Activated naive CD4-positive, alpha-beta T cell treated with anti-CD3 and anti-CD28 coated beads, Interleukin-2, amount 50 U/mL, for 72 hours (primary cell): ENCODE measurements at places on chromosomes 2 and 18.

GRCh38 chr2:42771546-42772153, 7.7 kb upstream of the OXER1 start:
- DNase-seq: no peak

- DNase-seq: no peak
Measured at GRCh38 chr2:181394741-181395437, 62.3 kb upstream of the ITGA4 start.

DNA sequence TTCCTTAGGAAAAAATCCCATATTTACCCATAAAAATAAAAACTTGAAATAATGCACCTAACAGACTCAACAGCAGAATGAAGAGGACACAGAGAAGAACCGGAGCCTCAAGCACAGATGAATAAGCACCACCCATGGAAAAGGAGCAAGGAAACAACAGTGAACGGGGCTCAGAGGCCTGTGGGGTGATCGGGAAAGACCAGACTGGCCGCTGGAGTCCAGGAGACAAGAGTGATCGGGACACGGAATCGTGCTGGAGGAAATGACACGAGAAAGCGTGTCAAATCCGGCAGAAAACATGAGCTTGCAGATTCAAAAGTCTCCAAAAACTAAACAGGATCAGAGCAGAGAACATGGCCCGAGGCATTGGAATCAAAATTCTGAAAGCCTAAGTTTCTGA, 448.0 kb upstream of the SALL3 start:
- no peak for DNase-seq

GRCh38 chr18:63405986-63406385, 16.3 kb downstream of the VPS4B start:
- no peak for DNase-seq

DNA sequence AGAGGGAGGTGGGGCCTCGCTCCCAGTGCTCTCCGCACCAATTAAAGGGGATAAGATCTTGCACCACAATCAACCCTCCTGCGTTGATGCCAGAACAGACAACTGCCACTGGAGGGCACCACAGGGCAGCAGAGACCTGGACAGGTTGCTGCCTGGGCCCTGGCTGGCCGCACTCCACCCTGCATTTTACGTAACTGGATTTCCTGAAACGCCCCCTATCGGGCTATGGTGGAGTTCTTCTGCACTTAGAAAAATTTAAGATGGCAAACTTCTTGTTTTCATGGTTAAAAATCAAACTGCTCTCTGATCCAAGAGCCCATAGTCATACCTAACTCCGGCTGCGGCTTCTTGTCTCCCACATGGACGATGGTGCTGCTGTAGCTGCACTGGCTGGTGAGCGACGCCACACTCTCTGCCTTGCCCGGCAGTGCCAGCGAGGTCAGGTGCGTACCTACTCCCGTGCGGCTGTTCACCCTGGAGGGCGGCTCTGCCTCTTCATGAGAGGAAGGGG, 16.8 kb upstream of the HES6 start:
- DNase-seq: peak; percentile 74

GRCh38 chr2:195622966-195623365, 34.1 kb upstream of the SLC39A10 start:
- no peak for DNase-seq

DNA sequence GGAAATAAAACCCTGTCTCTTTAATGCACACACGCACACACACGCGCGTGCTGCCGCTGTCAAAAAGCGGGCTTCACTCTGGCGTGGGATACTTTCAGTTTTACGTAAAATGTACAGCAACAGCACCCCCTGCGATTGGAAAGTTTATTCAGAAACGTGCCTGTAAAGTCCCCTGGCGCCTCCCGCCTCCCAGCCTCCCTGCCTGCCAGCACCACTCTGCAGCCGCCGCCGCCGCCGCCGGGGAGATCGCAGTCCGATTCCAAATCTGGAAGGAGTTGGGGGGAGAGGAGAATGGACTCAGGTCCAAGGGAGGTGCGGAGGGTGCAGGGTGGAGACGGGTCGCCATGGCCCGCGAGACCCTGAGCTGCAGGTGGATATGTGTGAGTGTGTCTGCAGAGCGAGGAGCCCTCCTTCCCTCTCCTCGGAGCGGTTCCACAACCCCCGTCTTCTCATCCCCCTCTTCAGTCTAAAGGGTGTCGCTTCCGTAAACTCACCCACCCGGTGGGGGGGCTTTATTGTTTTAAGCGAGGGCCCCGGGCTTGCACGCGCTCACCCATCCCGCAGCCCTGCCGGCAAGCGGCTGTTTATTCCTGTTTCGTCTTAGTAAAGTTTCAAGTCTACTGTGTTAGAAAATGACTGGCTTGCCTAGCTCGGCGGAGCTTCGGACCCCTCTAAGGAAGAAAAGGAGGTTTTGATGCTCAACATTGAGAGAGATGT, 1.8 kb upstream of the BCL11A start:
- no peak for DNase-seq

- no peak for DNase-seq
Measured at GRCh38 chr2:52404046-52404445, 1363.6 kb upstream of the CHAC2 start.

DNA sequence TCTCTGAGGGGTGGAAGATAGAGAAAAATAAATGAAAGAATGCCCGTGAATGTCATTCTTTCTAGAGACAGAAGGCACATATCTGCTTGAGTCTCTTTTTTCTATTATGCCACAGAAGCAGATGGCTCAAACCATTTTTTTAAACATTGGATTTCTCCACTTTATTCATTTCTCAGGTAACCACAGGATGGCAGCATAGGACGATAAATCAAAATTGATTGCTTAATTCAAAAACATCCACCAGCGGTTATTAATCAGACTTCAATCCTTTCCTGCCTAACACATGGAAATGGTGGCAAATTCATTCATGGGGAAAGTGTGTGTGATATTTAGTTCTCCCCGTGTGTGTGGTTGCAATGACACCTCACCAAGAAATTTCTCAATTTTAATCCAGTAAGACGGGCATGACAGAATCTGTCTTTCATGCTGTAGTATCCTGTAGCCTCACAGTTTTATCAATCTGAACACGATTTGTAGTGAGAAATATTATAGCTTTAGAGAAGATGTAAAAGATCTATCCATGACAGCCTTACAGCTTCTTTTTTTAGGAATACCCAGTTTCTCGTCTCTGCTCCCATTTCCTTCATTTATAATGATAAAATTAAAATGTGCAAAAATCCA, 72.2 kb downstream of the DSC3 start:
- no peak for DNase-seq

GRCh38 chr2:9538000-9538507, 17.6 kb downstream of the ADAM17 start:
- no peak for DNase-seq

GRCh38 chr2:209821806-209822205, 50.2 kb downstream of the UNC80 start:
- no peak for DNase-seq

- DNase-seq: no peak
Measured at GRCh38 chr18:35852786-35853185, 119.7 kb upstream of the RMP24 start.

DNA sequence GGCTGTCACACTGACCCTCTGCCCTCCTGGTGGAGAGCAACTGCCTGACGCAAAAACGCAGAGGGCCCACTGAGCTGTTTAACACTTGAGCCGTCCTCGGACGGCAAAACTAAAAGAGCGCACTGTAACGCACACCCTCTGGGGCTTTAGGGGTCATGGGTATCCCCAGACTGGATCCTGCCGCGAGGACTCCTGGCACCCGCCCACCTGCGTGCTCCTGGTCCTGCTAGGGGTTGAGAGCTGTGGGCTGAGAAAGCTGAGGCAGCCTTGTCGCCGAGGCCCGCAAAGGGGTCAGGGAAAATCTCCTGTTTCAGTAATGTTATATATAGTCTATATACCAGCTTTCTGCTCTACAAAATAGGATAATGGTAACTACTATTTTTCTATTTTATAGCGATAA, 39.1 kb downstream of the MDH1 start:
- no peak for DNase-seq

DNA sequence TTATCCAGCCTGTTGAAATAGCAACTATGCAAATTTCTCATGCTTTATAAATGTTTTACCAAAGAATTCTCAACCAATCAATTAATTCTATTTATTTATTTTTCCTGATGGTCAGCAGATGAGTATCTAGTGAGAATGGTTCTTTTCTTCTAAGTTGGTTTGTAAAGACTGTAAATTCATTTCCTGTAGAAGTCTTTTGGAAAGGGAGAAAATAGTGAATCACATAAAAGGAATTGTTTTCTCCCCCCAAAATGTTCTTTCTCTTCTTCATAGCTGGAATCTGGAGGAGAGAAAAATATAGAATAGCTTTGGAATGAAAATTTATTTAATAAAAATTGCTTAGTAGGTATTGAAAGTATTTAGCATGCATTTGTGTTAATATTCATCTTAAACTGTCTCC, 836.1 kb upstream of the ZEB2 start:
- DNase-seq: no peak

- DNase-seq: no peak
Measured at GRCh38 chr2:215917953-215918620, 95.3 kb downstream of the MREG start.

GRCh38 chr2:166417669-166418068, 41.9 kb upstream of the SCN9A start:
- no peak for DNase-seq

- no peak for DNase-seq
Measured at GRCh38 chr2:25265802-25266201, 75.9 kb downstream of the DNMT3A start.

GRCh38 chr2:10094271-10094814, 14.1 kb upstream of the CYS1 start:
- no peak for DNase-seq

GRCh38 chr2:241489088-241489487, 19.3 kb downstream of the STK25 start:
- no peak for DNase-seq

DNA sequence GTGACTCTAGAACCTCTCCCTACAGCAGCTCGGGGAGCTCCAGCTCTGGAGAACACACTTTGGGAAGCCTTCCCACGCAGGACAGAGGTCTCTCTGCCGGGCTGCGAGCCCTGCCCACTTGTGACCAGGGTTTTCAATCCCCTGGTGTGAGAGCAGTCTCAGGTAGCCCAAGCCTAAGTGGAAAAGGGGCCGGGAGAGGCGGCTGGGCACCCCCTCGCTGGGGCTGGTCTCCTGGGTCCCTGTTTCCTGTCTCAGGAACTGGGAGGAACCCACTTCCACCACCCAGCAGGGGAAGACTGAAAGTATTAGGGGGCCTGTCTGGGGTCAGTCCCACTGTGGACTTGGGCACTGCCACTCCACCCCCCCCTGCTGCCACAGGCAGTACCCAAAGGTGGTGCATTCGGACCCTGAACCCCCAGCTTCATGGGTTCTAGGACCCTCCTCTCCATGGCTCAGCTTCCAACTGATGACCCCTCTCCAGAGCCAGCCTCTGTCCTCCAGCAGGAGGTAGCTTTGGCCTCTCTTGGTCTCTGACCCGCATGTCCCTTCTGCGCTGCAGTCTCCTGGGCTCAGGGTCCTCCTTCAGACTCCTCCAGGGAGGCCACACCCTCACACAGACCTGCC, 70.0 kb downstream of the RRM2 start:
- no peak for DNase-seq

- no peak for DNase-seq
Measured at GRCh38 chr18:269480-270095, 1.7 kb upstream of the THOC1 start.

- DNase-seq: no peak
Measured at GRCh38 chr2:86443631-86444350, 2.6 kb downstream of the KDM3A start.

DNA sequence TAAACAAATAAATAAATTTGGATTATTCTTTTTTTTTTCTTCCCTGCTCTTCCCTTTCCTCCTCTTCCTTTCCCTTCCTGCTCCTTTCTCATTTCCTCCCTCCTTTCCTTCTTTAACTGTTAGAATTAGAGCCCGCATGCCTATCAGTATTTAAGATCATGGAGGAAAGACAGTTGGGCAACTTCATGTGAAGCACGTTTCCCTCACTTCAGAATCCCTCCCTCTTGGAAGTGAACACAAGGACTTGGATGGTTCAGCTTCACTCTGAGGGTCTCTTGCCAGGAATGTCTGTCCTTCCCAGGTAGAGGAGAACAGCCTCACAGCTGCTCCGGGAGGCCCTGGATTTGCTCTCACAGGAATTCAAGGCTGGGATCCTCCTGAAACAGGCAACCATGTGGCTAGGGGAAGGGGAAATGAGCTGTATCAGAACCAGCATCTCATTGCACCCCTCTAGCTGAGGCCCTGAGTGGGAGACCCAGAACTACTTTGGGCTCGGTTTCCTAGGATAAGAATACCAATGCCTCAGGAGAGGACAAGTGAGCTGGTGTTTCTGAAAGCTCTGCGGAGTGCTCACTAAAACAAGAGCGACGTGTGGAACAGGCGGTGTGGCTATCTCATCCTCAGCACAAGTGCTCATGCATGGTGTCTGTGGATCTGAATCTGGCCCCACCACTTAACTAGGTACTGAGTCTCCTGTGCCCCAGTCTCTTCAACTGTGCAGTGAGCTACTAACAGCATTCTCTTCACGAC, 230.5 kb downstream of the MYCN start:
- DNase-seq: no peak

GRCh38 chr2:120251880-120252224, 800 bp upstream of the RALB start:
- DNase-seq: no peak

GRCh38 chr18:80022613-80023012, 11.6 kb upstream of the RBFA start:
- peak; percentile 11 for DNase-seq

DNA sequence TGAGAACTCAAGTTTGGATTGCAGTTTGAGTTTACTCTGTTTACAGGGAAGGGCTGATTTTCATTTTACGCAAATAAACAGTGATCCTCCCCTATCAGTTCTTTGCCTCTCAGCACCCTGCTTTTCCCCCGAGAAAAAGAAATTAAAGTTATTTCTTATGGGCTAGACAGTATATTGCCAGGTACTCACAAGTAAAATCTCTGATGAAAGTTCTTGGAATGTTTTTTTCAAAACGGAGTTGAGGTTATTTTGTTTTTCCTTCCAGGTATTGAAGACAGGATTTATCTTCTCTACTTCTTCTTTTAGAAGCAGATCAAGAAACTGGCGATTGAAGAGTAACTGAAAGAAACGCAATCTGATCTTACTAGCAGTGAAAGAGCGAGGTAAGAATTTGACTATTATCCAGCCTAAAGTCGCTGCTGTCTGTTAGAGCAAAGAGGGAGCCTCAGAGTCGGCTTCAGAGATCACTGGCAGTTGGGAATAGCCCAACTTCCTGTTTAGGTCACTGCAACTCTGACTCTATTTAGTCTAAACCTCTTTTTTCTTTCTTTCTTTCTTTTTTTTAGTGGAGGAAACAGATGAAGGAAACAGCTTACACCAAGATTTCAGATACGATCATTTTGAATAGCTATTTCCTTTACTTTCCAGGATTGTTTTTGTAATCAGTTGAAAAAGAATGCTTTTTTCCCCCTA, at the start of gene TFPI:
TSS of gene TFPI (minus strand) at position 425 of the 693 bp plus-strand sequence. CDS start 50,667 bp downstream, outside the sequence.
- DNase-seq: no peak

- no peak for DNase-seq
Measured at GRCh38 chr2:177908182-177908581, 164.4 kb downstream of the PDE11A start.
